ENCODE measurements at places on chromosomes 12 and 14. TPM values are rescaled to one million over a fixed set of nuclear protein-coding genes. Genes with fewer than 3 reads are reported as not detected.

GPR33 gene
- not detected for total RNA-seq

MIP gene
- not detected for total RNA-seq

RTN1 gene
- 797 TPM for total RNA-seq

CPM gene
- total RNA-seq: 0.94 TPM

NANOG gene
- under 0.01 TPM for total RNA-seq
